Thymus (tissue), 14 donors: ENCODE measurements at places on chromosomes 6 and 20. TPM values are rescaled to one million over a fixed set of nuclear protein-coding genes. Genes with fewer than 3 reads are reported as not detected.

- H3K27ac ChIP-seq: no peak overlapping the region
- DNase-seq: no peak
- no peaks in the 10 kb centered on the region for H3K4me1 ChIP-seq
- no peaks in the 10 kb centered on the region for H3K27me3 ChIP-seq
These were observed 235.0 kb upstream of the RIN2 start for GRCh38 chr20:19522836-19523590.

LST1 gene
- 134 TPM for total RNA-seq

DNA sequence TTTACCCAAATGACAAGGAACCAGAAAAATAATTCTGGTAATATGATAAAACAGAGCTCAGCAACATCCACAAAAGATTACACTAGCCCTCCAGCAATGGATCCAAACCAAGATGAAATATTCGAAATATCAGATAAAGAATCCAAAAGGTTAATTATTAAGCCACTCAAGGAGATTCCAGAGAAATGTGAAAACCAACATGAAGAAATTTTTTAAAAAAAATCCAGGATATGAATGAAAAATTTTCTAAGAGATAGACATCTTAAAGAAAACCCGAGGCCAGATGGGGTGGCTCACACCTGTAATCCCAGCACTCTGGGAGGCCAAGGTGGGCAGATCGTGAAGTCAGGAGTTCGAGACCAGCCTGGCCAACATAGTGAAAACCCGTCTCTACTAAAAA is 124.4 kb downstream of the CDK19 start:
- H3K4me3 ChIP-seq: no peak overlapping the region
- no peaks in the 10 kb centered on the region for H3K4me1 ChIP-seq
- DNase-seq: no peak
- H3K27ac ChIP-seq: no peak overlapping the region

DNA sequence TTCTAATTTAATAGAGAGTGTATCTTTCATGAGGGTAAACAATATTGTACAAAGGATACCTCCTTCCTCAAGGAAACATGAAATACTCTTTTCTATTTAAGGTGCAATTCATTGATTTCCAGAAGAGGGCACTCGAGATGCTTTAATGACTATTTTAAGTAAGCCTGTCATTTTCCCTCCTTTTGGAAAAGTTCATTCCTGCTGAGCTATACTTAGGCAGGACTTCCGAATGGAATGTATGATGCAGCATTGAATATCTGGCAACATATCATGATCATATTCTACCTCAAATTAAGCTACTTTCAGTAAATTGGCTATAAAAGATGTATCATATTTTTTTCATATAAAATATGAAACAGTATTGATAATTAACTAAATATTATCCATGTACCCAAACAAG is 5.0 kb downstream of the DST start:
- peak; percentile 30 for DNase-seq
- no peaks in the 10 kb centered on the region for H3K27me3 ChIP-seq
- H3K4me3 ChIP-seq: no peak overlapping the region
- no peaks in the 10 kb centered on the region for H3K36me3 ChIP-seq

DNA sequence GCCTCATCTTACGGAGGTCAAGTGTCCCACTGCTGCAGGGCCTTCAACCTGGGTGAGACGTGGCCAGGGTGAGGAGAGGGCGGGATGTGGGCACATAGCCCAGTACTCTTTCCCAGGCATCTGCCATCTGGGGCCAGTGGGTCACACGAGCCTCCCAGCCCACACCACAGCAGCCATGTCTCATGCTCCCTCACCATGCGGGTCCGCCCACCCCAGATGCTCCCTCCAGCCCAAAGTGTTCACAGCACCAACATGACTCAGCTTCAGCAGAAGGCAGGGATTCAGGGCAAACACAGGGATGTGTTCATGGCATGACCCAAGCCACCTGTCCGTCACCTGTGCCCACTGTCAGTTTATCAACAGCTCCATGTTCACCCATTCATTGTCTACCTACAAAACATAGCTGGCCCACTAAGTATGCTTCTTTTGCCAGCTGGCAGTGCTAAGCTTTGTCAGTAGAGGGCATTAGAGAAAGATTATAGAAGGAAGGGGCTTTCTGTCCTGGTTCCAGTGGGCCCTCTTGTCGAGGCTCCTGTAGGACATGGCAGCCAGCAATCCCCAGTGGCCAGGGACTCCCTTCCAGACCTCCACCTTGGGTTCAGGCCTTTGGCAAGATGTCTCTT is 109.2 kb downstream of the FOXF2 start:
- no peak for DNase-seq
- no peak overlapping the region for H3K4me3 ChIP-seq
- H3K27ac ChIP-seq: no peak overlapping the region
- no peaks in the 10 kb centered on the region for H3K36me3 ChIP-seq
- no peaks in the 10 kb centered on the region for H3K27me3 ChIP-seq

DNA sequence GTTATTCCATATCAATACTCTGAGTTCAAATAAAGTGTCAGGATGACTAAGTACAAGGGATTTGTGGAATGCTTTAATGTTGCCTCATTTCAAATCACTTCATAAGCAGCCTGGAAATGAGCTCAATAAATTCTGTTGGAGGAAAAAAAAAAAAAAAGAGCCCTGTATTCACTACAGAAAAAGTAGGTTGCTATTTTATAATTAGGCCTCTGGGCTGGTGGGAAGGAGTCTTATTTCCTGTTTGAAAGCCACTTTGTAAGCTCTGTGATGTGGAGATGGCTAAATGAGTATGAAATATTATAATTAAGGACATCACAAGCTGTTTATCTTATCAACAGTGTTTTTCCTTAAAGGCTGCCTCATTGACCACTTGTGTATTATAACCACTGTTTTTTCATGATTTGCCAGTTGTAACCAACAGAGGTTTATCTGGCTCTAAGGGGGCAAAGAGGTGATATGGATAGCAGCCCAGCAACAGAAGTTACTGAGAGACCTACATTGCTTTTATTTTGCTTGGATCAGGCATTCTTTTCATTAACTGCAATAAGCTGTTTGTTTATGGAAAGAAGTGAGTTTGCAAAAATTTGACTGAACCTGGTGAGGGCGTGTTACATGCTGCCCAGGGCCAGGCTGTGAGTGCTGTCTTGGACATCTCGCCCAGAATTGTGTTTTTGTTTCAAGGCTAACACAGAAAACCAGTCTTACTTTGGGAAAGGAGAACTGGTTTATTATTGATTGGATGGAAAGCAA is 563.3 kb upstream of the MAP3K7 start:
- H3K4me1 ChIP-seq: no peaks in the 10 kb centered on the region
- no peaks in the 10 kb centered on the region for H3K36me3 ChIP-seq
- DNase-seq: no peak
- H3K4me3 ChIP-seq: no peak overlapping the region

DNA sequence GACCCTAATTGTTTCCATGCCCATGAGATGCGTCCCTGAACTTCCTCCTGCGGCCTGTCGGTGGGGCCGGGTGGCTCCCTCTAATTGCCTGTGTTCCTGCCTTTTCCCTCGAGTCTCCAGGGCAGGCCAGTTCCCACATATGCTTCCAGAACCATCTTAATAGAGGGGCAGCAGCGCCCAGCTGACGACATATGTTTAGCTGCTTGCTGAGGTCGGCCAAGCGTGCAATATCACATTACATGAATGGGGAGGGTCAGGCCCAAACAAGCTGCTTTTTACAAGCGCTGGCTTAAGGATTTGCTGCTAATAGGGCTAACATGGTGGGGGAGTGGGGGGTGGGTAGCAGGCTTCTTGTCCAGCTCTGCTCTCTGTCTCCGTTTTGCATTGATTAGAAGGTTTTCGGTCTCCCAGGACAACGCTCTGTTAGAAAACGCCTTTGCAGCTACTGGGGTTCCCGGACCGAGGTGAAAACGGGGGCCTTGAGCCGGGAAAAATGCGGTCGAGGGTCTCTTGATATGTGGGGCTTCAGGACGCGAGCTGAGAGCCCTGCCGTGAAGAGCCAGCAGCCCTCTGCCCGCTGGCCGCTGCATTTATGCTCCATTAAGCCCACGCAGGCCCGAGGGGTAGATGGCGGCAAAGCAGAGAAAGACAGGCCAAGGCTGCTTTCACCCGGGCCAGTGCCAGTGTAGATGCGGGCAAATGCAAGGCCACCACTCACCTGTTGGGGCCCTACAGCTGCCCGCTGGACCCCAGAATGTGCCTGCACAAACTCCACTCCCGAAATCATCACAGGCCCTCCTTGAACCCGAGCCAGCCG is 308.5 kb downstream of the BMP7 start:
- H3K27me3 ChIP-seq: peaks cover 33% of the 10 kb centered on the region
- no peaks in the 10 kb centered on the region for H3K36me3 ChIP-seq
- H3K4me1 ChIP-seq: no peaks in the 10 kb centered on the region
- no peak overlapping the region for H3K27ac ChIP-seq
- no peak overlapping the region for H3K4me3 ChIP-seq

LPIN3 gene
- 1.6 TPM for total RNA-seq
